ENCODE measurements at places on chromosomes 12 and 14. TPM values are rescaled to one million over a fixed set of nuclear protein-coding genes. Genes with fewer than 3 reads are reported as not detected.

The CCDC175 gene
- not detected for total RNA-seq

DNA sequence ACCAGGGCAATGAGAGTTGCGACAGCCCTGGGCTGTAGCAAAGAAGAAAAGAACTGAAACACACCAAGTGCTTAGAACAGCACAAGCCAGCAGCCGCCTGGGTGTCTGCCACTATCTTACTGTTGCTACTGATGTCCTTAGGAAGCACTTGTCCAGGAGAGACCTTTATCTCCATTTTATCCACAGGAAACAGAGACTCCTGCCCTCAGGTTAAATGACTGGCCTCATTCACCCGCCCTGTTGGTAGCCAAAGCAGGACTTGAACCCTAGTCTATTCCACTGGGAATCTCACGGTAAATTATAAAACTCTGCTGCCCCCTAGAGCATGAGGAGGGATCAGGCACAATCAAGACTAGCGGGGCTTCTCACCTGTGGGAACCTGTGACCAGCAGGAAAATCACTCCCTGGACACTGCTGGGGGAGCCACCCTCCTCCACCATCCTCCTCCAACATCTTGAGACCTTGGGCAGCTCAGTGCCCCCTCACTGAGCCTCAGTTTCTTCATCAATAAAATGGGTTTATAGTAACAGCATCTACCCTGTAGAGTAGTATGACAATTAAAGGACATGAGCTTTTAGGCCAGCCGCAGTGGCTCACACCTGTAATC lies 20.5 kb upstream of the TESC start:
- peak; percentile 80 for DNase-seq

The DEPDC4 gene
- total RNA-seq: 2.9 TPM

DNA sequence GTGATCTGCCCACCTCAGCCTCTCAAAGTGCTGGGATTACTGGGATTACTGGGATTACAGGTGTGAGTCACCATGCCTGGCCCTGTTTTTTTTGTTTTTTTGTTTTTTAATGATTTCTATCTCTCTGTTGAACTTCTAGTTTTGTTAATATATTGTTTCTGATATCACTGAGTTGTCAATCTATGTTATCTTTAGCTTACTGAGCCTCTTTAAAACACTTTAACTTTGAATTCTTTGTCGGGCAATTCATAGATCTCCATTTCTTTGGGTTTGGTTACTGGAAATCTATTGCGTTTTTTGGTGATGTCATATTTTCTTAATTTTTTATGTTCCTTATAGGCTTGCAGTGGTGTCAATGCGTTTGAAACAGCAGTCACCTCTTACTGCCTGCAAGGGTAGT lies 9.2 kb upstream of the KLRG1 start:
- no peak for DNase-seq
